Iris pigment epithelial cell (primary cell): ENCODE measurements at places on chromosomes 6 and 20.
A peak's percentile ranks its signal among the peaks of the same experiment; 100 is the strongest.

DNA sequence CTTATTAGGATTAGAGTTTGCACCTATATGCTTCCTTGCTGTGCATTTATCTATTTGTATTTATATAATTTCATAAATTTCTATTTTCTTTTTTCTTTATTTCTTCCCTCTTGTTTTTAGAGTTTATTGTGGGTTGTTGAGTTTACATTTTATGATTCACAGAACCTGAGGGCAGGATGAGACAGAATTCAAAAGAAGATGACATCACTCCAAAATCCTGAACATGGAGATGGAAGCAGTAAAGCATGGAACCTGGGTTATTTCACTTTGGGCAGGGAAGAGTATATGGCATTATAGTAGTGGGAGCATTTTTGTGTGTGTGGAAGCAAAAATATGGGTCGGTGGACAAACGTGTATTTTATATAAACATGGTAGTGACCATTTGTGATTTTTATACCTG is 157.5 kb downstream of the RFX6 start:
- no peak for DNase-seq

DNA sequence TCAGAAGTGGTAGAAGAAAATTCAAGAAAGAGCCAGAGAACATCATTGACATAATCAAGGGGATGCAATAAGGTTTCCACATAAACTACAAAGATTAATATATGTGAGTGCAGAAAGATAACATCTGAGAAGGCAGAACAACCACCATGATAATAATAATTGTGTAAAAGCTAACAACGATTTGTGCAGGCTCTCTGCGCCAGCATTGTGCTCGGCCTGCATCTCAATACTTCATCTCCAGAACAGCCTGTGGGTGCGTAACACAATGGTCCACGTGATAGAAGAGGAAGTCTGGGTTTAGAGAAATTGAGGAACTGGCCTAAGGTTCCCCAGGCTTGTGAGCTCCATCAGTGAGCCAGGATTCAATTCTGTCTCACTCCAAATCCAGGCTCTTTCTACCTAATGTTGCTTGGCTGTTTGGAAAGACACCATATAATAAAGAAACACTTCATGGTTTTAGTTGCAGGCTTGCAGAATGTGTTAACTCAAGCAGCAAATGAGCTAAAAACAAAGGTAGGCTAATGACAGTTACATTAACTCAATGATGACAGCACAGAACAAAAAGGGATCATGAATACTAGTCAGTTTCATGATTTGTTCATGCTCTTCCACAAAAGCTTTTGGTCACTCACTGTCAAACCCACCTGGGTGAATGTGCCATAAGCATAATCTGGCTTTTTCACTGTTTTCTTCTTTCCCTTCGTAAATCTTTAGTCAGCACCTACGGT is 71.2 kb downstream of the LY86 start:
- no peak for DNase-seq

DNA sequence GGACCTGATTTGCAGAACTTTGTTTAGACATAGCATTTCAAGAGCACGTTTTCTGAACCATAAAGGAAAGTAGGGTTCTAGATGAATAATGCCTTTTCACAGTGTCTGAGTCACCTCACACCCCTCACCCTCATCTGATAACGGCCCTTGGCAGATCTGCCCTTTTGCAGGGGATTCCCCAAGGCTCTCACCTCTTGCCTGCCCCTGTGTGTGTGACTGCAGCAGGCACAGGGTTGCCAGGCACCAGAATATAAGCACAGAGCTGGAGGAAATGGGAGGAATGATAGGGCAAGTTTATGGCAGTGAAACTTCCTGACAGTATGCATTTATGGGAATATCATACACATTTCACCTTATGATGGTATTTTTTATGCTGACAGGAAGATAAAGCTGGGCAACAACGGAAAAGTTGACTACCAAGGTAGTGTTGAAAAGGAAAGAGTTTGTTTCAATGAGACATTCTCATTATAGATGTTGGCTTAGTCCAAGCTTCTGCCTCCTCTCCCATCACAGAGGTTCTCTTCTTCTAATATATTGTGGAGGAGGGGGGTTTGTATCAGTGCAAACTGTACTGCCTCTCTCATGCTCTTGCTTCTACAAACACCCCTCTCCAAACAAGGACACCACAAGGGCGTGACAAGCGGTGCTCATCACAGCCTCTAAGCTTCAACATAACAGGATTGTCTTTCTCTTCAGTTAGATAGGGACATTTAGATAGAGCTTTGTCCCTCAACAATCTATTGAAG is 101.5 kb upstream of the BACH2 start:
- peak; percentile 39 for DNase-seq

DNA sequence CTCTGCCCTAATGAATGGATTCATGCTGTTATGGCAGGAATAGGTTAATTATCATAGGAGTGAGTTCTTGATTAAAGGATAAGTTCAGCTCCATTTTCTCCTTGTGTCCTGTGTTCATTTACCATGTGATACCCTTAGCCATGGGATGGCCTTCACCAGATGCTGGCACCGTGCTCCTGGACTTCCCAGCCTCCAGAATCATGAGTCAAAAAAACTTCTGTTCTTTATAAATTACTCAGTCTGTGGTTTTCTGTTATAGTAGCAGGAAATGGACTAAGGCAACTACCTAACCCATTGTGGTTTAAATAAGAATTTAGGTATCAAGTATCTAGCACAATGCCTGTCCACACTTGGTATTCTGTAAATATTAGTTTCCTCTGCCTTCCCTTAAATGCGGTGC is 223.5 kb downstream of the MEI4 start:
- DNase-seq: peak; percentile 65

DNA sequence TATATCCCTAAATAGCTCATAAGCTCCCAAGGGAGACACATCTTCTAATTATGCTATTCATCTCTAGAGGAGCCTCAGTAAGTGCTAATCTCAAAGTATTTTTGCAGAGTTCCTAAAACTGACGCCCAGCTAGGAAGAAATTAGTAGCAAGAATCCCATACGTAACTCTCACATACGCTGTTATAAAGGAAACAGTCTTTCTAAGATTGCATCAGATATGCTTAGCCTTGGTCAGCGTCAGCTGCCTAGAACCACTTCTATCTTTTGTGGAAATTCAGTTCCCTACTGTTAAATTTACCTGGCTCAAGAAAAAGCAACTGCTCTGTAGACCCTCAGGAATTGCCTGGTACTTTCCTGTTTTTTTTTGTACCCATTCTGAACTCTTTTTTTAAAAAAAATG is 13.6 kb downstream of the RIPOR2 start:
- no peak for DNase-seq

GRCh38 chr6:101770116-101770515 is 376.6 kb downstream of the GRIK2 start:
- no peak for DNase-seq

GRCh38 chr6:167797011-167797471 is 29.7 kb upstream of the AFDN start:
- no peak for DNase-seq

DNA sequence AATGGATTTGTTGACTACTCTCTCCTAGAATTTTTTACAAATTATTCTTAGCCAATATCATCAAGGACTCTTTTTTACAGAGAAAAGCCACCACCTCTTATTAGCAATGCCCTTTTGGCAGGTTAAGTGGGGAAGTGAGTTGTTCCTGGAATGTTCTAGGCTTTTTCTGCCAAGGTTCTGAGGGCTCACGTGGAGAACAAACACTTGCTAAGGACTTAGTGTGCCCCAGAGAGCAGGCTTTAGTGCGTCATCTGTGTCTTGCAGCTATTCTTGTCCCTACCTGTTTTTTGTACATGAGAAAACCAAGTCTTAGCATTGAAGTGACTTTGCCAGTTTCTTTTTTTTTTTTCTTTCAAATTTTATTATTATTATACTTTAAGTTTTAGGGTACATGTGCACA is 33.5 kb downstream of the CFAP61 start:
- no peak for DNase-seq

GRCh38 chr6:151357758-151358436 is 33.5 kb downstream of the ZBTB2 start:
- DNase-seq: no peak

DNA sequence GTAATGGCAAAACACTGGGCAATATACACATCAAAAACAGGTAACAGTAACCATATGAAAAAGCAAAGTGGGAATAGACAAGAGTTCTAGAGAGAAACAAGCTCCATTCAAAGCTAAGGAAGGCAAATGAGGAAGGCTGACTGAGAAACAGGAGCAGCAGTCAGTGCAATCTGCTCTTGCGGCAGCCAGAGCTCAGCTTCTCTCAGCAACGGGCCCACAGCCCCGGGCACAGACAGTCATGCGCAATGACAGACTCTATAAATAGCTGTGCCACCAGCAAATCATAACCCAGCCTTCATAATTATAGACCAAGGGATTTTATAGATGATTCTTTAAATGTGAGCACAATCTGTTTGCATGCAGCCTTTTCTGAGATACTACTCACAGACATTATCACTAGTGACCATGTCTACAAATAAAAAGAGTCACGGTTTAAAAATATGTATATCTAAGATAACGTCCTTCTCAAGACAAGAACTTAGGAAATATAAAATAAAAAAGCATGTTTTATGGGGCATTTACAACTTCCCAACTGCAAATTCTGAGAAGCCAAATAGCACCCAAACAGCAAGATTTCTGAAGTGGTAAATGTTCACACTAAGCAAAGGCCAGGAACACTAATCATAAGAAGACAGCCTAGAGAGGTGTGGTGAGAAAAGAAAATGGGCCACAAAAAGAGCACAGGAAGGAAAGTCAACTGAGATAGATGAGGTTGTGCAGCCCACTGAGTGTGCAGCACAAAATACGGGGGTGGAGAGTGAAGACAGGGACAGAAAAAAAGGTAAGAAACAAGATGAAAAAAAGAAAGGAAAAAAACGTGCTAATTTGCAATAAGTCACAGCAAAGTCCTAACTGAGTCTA is 39.9 kb upstream of the BEND6 start:
- no peak for DNase-seq

- no peak for DNase-seq
Measured at GRCh38 chr6:99603421-99604165, 3.0 kb upstream of the PRDM13 start.

DNA sequence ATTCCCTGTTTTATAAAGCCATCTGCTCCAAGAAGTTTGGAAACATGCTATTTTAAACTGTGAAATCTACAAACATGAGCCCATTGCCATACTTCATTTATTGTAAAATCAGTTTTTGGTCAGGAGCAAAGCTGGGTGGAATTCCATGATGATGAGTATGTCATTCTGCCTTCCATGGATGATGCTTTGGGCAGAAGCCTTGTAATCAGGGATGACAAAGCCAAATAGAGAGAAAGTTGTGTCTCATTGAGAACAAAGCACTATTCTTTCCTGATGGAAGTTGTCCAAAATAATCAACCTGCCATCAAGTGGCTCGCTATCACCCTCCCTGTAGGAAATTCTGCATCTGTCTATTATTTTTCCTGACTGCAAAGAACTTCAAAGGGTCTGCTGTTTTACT is 313.0 kb upstream of the DEFB112 start:
- DNase-seq: peak; percentile 2

GRCh38 chr6:45537539-45537938 is 159.8 kb upstream of the SUPT3H start:
- DNase-seq: no peak

DNA sequence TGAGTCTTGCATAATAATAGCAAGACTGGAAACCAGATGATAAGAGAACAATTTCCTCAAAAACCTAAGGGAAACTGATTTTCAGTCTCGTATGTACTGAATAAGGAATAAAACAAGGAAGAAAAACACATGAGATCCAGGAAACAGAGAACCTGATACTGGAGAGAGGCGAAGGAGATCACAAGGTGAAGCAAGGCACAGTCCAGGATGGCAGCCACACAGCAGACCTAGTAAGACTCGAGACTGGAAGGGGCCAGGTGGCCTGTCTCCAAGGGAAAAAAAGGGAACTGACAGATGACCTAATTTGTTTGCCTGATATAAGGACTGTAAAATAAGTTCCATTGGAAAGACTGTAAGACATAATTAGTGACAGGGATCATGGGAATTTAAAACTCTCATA is 71.1 kb downstream of the TASP1 start:
- DNase-seq: no peak

DNA sequence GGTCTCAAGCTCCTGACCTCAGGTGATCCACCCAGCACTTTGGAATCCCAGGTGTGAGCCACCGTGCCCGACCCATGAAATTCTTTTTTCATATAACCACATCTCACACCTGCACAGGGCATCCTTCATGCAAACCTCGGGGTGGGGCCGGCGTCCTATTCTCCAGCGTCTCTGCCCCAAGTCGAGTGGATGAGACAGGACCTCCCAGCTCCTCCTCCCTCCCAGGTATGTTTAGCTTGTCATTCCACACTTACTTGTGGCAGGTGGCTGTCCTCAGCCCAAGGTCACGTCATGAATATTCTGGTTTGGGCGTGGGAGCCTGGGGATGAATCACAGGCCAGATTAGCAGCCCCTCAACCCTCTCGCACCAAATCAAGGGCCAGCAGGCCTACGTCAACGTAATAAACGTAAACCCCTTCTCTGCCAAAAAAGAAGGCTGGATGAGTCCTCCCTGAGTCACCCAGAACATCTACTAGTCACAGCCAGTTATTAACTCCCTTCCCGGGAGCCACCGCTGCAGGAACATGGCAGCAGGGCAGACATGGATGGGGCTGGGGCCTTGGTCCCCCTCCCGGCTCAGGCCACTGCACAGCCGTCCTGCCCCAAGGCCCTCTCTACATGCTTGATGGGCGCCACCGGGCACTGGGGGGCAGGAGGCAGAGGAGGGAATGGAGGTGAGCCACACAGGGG is 91.7 kb downstream of the YTHDF1 start:
- no peak for DNase-seq

DNA sequence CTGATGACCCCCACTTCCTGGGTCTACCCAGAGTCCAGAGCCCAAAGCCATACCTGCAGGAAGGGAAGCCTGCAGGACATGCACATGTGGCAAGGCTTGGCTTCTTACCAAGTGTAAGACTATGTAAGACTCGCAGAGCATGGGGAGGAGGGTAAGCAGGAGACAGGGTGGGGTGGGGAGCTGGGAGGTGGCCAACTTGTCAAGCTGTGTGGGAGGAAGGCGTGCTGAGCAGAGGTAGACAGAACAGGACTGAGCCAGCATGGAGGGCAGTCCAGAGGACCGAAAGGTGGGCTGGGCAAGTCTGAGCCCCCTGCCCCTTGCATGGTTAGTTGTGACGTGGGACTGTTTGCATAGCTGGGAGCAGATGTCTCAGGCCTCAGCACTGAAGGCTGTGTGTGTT is 53.4 kb upstream of the RNF24 start:
- peak; percentile 50 for DNase-seq

DNA sequence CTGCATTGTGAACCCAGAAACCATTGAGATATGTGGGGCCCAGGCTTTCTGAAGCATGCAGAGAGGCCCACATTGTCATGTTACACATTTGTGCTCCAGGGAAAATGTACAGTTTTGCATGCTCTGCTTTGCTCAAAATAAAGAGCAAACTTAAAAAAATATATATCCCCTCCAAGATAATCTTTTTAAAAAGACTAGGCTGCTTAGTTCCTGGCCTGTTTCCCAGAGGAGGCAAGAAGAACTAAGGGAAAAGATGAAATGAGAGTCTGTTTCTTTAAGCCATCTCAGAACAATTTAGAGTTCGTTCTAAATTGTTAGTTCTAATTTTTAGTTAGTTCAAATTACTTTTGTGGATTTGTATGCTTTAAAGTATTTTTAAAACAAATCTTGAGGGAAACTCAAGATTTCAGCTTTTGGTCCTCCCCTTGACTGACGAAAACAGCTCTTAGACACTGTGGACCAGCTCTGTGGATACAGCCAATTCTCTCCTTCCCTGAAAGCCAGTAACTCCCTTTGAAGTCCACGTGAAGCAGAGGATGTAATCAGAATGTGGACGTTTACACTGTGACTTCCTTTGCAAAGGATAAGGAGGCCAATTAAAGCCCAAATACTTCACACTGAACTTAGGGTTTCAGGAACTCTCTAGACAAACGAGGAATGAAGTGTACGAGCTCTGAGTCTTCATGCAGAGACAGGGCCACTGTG is 84.7 kb downstream of the CD164 start:
- no peak for DNase-seq

GRCh38 chr6:157145656-157146285 is 177.5 kb downstream of the TMEM242 start:
- peak; percentile 58 for DNase-seq
